ENCODE measurements at places on chromosomes 2 and 18.

- H3K4me1 ChIP-seq = no peaks in the 10 kb centered on the region
- H3K27me3 ChIP-seq = peaks cover 14% of the 10 kb centered on the region
- no peak overlapping the region for H3K4me3 ChIP-seq
- no peak overlapping the region for H3K27ac ChIP-seq
- H3K36me3 ChIP-seq = no peaks in the 10 kb centered on the region
- DNase-seq = no peak
Measured at GRCh38 chr2:196331143-196331542, 159.8 kb upstream of the STK17B start.

DNA sequence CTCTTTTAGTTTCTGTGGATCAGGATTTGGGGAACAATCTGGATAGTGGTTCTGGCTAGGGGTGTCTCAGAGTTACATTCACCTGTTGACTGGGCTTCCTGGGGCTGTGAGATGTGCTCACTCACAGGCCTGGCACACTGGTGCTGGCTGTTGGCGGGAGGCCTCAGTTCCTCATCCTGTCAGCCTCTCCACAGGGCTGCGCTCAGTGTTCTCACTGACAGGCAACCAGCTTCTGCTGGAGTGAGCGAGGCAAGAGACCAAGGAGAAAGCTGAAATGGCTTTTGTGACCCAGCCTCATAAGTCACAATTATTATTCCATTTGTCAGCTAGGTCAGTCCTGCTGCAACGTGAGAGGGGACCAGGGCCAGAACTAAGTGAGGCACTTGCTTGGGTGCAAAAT lies 180.6 kb upstream of the GLI2 start:
- no peak overlapping the region for H3K4me3 ChIP-seq
- peaks cover 9% of the 10 kb centered on the region for H3K4me1 ChIP-seq
- no peaks in the 10 kb centered on the region for H3K36me3 ChIP-seq
- H3K27me3 ChIP-seq = peaks cover 26% of the 10 kb centered on the region
- DNase-seq = no peak

DNA sequence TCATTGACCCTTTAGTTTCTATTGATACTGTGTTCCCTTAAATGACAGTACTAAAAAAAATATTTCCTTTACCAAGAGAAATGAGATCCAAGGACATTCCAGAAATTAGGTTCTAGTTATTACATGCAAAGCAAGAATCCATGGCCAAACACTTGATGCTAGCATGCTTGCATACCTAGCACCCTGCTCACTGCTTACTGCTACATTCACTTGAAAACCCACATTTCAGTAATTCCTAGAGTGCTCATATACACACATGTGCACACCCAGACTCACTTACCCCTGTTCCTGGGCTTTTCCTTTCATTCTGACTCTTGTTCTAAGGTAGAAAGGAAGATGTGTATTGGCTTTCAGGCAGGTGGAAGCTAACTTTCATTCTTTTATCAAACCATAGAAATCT lies 395.9 kb downstream of the THSD7B start:
- H3K4me1 ChIP-seq = no peaks in the 10 kb centered on the region
- no peaks in the 10 kb centered on the region for H3K27me3 ChIP-seq
- no peak overlapping the region for H3K27ac ChIP-seq

DNA sequence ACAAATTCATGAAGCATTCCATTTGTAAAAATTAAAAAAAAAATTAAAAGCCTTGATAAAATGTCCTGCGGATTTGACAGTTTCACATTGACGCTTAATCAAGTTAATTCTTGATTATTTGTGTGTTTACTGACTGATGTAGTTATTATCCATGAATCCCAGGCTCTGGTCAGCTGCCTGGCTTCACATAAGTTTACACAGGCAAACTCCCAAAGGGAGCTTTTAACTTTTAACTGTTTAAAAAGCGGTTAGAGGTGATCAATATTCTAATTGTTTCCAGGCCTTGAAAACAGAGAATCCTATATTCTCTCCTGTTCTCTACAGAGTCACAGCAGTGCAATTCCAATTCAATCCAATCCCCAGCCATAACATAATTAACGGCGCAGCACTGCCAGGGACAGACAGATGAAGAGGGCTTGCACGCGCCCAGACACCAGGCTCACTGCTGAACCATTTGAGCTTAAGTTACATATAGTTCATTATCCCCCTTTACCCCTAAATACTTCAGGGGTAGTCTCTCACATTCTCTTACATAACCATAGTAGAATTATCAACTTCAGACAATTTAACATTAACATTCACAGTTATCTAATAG lies 47.5 kb downstream of the ATP8B1 start:
- H3K27me3 ChIP-seq = no peaks in the 10 kb centered on the region
- H3K36me3 ChIP-seq = no peaks in the 10 kb centered on the region
- H3K4me1 ChIP-seq = no peaks in the 10 kb centered on the region

- no peaks in the 10 kb centered on the region for H3K4me1 ChIP-seq
- no peak overlapping the region for H3K27ac ChIP-seq
- no peak overlapping the region for H3K4me3 ChIP-seq
- H3K36me3 ChIP-seq = no peaks in the 10 kb centered on the region
- H3K27me3 ChIP-seq = no peaks in the 10 kb centered on the region
Measured at GRCh38 chr18:25435149-25435782, 83.3 kb upstream of the ZNF521 start.

GRCh38 chr2:181910028-181910831 lies 18.7 kb downstream of the ITPRID2 start:
- no peak overlapping the region for H3K4me3 ChIP-seq
- H3K36me3 ChIP-seq = peaks cover 15% of the 10 kb centered on the region
- DNase-seq = no peak

DNA sequence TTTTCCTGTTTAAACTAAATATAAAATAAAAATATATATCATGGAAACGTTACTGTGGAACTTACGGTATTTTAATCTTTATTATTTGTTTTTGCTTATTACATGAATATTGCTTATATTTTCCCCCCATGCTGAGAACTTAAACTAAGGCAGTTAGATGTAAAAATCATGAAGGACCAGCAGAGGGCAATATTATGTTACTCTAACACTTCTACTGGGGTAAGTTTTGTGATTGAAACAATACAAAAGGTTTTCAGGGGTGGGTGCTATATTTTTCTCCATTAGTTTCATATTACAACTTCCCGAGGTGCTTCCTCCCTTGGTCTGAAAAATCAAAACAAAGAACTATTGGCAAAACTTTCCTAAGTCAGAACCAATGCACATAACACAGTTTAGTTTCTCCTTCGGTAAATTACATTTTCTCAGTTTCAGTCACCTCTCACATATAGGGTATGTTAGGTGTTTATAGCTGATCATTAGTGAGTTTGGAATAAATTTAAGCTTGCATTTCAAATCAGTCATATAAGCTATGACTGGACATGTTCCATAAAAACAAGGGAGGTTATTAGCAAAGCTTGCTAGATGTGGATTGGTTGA lies 54.8 kb downstream of the ZNF407 start:
- H3K27me3 ChIP-seq = no peaks in the 10 kb centered on the region
- peaks cover 3% of the 10 kb centered on the region for H3K4me1 ChIP-seq
- no peaks in the 10 kb centered on the region for H3K36me3 ChIP-seq

DNA sequence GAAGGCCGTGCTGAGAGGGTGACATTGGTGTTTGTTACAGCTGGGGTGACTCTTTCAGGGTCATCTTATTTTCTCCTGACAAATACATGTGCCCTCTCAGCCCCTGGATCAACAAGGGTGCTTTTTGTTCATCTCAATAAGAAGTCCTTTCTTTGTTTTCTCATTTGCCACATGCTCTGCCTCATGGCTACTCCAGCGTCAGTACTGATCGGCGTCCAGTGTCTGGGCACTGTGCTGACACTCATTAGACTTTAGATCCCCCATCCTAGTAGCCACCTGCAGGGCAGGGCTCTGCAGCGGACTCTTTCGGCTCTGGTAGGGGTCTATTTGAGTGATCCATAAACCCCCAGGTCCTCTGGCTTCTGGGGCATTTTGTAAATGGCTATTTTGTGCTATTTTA lies 38.4 kb downstream of the NPPC start:
- no peak overlapping the region for H3K27ac ChIP-seq
- H3K4me1 ChIP-seq = no peaks in the 10 kb centered on the region
- H3K27me3 ChIP-seq = peaks cover 68% of the 10 kb centered on the region
- H3K4me3 ChIP-seq = no peak overlapping the region
- peaks cover 3% of the 10 kb centered on the region for H3K36me3 ChIP-seq

- H3K4me3 ChIP-seq = no peak overlapping the region
- no peak for DNase-seq
- no peaks in the 10 kb centered on the region for H3K36me3 ChIP-seq
- no peak overlapping the region for H3K27ac ChIP-seq
- H3K4me1 ChIP-seq = no peaks in the 10 kb centered on the region
Measured at GRCh38 chr2:185245806-185246205, 492.8 kb upstream of the FSIP2 start.

DNA sequence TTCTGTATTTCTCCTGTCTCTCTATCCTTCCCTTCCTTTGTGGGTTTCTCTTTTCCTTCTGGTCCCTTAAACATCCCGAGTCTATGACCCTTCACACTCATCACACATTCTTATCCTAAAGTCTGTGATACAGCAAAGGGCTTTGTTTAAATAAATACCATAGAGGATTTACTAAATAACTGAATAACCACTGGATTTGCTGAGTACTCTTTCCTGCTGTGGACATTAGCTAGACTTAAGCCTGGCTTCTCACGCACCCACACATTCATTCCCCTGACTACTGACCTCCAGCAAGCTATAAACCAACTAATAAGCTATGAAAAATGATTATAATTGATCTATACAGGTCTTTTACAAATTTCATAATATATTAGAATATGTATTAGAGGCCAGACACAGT lies 76.6 kb downstream of the COL4A3 start:
- H3K4me3 ChIP-seq = no peak overlapping the region
- DNase-seq = no peak
- H3K27me3 ChIP-seq = peaks cover 17% of the 10 kb centered on the region
- no peak overlapping the region for H3K27ac ChIP-seq
- no peaks in the 10 kb centered on the region for H3K4me1 ChIP-seq
- H3K36me3 ChIP-seq = no peaks in the 10 kb centered on the region

DNA sequence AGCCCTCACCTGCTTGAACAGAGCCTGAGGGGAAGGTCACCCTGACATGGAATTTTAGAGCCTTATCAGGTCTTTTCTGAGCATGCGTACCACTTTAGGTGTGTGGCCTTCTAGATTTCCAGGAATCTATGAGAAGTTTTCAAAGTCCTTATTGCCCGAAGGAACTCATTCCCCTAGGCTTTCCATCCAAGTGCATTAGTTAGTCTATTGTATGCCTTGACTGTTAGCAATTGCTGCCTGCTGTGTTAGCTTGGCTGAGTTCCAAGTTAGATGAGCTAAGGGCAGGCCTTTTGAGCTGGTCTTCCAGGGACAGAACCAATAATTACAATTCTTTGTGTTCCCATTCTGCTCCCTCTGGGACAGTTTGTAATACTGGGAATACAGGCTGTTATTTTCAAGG lies 30.8 kb upstream of the PUM2 start:
- peaks cover 4% of the 10 kb centered on the region for H3K36me3 ChIP-seq
- no peaks in the 10 kb centered on the region for H3K4me1 ChIP-seq
- no peak overlapping the region for H3K4me3 ChIP-seq
